CD4-positive, alpha-beta T cell (primary cell): ENCODE measurements at places on chromosomes 1 and 21.

- no peak for DNase-seq
These were observed 68.9 kb downstream of the CDC7 start for GRCh38 chr1:91569411-91570119.

DNA sequence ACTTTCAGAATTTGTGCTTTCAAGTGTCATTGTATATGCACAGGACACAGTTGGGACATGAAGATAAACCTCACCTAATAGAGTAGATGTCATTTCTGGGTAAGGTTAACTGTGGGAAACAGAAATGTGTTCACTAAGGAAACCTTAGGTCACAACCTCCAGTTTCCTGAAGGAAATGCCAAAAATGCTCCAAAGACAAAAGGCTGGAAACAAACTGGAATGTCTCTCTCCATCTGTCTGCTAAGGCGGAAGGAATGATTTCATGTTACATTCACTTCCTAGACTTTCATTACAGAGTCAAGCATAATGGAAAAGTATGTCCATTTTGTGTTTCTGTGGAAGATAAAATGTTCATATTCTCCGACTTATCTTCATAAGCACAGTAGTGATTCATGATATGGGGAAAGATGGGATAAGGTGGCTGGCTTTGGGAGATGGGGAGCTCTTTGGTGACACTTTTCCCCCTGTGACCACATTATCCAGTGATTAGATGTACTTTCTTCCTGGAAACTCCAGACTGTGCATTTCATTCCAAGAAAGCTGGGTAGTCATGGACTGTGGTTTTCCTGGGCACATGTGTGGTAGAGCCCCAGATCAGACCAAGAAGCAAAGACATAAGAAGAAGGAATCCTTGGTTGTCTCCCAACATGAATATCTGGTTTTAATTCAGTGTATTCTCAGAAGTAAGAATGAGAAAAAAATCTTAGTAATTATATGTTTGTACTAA, 5.7 kb downstream of the S1PR1 start:
- no peak for DNase-seq

DNA sequence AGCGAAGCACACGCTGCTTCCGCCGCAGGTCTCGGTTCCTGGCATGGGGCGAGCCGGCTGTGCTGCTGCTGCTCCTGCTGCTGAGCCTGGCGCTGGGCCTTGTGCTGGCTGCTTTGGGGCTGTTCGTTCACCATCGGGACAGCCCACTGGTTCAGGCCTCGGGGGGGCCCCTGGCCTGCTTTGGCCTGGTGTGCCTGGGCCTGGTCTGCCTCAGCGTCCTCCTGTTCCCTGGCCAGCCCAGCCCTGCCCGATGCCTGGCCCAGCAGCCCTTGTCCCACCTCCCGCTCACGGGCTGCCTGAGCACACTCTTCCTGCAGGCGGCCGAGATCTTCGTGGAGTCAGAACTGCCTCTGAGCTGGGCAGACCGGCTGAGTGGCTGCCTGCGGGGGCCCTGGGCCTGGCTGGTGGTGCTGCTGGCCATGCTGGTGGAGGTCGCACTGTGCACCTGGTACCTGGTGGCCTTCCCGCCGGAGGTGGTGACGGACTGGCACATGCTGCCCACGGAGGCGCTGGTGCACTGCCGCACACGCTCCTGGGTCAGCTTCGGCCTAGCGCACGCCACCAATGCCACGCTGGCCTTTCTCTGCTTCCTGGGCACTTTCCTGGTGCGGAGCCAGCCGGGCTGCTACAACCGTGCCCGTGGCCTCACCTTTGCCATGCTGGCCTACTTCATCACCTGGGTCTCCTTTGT, 2.6 kb downstream of the TAS1R3 start:
- DNase-seq, result no peak

- no peak for DNase-seq
These were observed 73.3 kb upstream of the FMO3 start for GRCh38 chr1:171017426-171017825.

- DNase-seq, result no peak
These were observed 8.8 kb downstream of the PGLYRP4 start for GRCh38 chr1:153339802-153340201.
